ENCODE measurements at places on chromosomes 13 and 19.

DNA sequence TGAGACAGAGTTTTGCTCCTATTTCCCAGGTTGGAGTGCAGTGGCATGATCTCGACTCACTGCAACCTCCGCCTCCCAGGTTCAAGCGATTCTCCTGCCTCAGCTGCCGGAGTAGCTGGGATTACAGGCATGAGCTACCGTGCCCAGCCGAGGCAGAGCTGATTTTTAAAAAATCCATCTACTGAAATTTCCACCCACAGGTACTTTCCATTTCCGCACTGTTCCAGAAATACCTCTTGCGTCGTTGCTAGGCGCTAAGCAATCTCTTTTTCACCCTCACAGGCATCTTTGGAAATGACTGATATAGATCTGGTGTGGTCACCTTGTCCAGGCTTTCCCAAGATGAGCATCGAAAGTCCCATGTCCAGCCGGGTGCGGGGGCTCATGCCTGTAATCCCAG is 9.4 kb downstream of the TMEM38A start:
- no peak for DNase-seq

GRCh38 chr19:50414864-50415660 is 3.7 kb upstream of the SPIB start:
- DNase-seq: peak; percentile 82

DNA sequence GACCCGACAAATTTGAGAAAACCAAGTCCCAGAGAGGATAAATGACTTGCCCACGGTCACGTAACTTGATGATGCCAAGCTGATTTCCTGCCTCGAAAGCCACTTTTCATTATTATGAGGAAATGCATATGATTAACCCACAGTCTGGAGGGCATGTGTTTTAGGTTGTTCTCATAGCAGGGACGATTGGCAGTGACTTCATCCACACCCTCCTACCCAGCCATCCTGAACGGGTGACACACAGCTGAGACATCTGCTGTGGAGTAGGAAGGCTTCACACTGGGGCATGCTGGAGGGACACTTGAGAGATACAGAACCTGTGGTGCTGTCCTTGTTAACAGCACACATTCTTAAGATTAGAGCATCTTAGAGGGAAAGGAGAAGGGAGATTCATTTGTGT is 65.4 kb upstream of the WDFY2 start:
- peak; percentile 86 for DNase-seq

DNA sequence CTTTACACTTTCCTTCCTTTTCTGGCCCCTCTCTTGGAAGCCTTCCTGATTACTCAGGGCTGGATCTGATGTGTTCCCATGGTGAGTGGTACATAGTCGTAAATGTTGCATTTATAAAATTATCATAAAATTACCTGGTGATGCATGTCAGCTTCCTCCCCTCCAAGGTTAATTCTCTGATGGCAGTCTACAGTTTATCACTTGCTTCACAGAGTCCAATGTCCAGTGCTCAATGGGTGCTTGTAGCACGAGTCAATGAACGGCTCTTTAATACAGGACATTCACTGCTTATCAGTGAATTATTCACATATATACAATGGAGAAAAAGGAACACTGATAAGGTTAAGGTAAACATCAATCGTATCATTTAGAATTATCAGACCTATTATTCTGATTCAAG is 27.0 kb upstream of the OXGR1 start:
- DNase-seq: no peak

- no peak for DNase-seq
These were observed 49.7 kb downstream of the CRTC1 start for GRCh38 chr19:18733196-18733647.

DNA sequence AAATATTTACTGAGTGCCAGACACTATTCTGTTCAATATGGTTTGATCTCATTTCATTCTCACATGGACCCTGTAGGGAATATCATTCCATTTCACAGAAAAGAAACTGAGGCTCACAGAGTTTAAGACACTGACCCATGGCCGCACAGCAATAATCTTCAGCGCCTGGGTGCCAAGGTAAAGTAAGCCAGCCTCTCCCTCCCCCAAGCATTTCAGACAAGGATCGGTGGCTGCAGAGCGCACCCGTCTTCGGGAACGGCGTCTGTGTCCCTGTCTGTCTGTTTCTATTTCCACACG is 4.3 kb upstream of the PDE4A start:
- DNase-seq: no peak

DNA sequence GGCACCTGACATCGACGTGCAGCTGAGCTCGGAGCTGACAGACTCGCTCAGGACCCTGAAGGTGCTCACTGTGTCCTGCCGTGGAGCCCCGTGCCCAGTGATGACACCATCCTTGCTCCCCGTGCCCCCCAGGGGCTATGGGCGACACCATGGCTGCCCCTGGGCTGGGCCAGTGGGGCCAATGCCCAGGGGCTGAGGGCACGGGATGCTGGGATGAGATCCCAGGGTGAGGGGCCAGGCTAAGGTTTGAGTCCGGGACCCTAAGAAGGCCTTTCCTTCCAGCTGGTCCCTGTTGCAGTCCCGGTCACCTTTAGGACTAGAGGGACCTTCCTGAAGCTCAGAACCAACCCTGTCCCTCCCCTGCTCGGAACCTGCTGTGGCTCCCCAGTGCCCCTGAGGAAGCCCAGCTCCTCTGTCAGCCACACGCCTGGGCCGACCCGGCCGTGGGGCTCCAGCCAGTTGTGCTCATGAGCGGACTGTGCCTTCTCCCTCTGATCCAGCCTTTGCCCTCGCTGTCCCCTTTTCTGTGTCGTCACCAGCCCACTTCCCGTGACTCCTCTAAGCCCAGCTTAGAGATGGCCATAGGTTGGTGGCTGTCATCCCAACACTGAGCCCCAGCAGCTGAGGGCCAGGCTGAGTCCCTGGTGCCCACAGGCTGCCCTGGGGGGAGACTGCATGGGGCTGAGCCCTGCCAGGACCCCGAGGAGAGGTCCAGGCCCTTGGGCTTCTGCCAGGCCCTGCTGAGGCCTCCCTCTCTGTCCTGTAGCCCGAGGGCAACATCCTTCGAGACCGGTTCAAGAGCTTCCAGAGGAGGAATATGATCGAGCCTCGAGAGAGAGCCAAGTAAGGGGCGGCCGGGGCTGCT is 10.6 kb downstream of the NOP53 start:
- no peak for DNase-seq

DNA sequence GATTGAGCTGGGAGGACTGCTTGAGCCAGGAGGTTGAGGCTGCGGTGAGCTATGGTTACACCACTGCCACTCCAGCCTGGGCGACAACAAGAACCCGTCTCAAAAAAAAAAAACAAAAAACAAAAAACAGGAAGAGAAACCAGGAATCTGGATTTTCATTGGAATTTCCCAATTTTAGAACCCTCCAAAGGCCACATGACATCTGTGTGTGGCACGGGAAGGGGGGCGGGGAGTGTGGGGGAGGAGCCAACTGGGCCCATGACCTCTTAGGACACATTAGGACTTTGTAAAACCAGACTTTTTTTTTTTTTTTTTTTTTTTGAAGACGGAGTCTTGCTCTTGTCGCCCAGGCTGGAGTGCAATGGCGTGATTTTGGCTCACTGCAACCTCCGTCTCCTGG is 21.2 kb upstream of the MYDGF start:
- peak; percentile 93 for DNase-seq

DNA sequence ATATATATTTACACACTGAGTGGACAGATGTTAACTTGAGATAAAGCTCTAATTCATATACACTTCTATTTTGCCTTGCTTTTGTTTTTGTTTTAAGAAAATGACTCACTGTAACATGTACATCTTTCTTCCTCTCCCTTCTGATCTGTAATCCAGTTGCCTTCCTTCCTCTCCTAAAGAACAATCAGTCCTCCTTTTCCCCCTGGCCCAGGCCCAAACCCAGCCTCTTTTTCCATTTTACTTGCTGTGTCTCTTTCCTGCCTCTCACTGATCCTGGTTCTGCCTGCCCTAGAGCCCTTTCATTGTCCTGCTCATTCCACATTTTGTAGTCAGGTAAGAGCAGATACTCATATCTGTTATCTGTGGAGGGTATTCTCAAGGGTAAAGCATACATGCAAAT is 50.8 kb downstream of the ZAR1L start:
- DNase-seq: no peak

DNA sequence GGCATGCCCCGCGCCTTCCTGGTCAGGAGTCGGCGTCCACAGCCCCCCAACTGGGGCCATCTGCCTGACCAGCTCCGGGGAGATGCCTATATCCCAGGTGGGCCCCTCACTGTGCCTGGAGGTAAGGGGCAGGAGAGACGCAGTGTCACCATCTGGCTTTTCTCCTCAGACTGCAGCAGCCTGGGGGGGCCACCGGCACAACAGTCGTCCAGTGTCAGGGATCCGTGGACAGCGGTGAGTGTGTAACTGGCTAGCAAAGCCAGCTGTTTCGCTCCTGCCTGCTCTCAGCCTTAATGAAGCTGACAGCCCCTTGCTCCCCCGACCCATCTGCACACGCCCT is 227 bp downstream of the OVOL3 start:
- DNase-seq: no peak

DNA sequence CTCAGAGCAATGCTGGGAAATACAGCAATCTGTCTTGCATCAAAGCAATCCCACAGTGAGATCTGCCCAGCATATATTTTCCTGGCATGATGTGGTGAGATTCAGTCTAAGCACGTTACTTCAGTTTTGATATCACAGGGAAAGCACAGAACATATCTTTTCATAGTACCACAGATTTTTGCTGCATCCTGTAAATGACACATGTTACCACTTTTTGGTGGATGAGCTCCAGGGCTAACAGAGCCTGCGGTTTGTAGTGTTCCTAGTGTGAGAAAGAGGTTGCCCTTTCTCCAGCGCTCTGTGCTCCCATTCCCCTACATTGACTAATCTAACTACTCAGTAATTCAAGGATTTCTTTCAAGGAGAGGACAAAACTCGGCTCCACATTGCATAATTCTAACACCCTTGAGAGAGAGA is 409.0 kb downstream of the GPC6 start:
- DNase-seq: no peak

- no peak for DNase-seq
These were observed 4.3 kb upstream of the NAXD start for GRCh38 chr13:110610955-110611595.

DNA sequence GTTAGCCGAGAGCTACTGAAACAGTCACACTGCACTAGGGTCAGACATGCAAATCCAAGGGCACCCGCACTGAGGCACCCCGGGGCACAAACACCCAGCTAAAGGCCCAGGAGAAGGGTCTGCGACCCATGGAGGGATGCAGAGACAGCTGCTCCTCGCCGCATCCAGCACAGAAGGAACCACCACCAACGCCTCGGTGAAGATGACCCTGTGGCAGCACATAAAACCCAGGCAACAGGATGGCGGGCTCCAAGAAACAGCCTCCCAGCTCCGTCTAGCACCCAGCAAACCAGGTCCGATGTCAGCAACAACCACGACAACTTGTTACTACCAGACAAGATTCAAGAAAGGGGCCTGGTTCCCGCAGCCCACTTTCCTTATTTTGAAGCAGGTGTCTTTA is 82.1 kb downstream of the STK24 start:
- no peak for DNase-seq

DNA sequence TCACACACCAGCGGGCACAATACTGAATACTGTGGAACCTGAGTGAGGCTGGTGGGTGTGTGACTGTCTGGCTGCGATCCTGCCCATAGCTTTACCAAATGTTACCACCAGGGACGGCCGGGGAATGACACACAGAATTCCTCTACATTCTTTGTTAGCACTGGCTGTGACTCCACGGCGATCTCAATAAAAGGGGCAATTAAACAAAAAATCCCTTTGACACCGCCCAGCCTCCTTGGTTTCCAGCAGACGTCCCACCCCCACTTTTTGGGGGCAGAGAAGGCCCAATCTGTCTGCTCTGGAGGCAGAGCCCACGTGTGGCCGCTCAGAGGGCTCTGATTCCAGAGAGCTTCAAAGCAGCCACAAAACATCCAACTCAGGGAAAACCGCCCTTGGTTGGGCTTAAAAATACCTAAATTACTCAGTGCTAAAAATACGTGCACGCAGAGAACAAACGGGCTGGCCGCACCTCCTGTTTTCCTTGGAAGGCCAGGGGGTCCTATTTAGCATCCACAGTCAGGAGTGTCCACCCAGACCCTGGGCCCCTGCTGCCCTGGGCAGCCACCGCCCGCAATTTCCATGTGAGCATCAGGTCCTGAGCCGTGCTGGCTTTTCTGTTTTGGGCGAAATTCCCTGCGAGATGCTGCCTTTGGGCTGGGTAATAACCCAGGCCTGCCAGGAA is 47.8 kb downstream of the GADD45B start:
- no peak for DNase-seq

GRCh38 chr13:26372747-26373146 is 118.8 kb downstream of the CDK8 start:
- no peak for DNase-seq

DNA sequence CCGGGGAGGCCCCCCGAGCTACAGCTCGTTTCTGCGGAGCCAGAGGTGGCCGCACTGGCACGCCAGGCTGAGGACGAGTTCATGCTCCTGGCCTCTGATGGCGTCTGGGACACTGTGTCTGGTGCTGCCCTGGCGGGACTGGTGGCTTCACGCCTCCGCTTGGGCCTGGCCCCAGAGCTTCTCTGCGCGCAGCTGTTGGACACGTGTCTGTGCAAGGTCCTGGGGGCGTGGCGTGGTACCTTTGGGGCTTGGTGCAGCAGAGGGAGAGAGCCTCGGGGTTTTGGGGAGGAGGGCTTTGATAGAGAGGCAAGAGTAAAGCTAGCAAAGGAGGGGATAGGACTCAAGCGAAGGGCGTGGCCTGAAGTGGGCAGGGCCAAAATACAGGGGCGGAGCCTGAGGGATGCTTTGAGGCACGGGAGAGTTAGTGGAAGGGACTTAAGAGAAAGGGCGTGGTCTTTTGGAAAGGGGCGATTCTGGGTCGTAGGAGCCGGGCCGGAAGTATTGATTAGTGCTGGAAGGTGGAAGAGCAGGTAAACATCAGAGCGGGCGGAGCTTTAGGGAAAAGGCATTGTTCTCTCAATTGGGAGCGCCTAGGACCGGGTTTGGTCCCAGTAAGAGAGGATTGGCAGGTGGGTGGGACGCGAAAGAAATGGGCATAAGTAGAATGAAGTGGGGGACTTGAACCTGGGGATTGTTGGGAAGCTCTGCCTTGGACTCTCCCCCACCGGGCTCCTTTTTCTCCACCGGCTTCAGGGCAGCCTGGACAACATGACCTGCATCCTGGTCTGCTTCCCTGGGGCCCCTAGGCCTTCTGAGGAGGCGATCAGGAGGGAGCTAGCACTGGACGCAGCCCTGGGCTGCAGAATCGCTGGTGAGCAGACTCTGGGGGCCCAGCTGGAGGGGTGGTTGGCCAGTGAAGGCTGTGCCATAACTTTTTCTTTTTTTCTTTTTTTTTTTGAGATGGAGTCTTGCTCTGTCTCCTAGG is 1.2 kb downstream of the PPM1N start:
- peak; percentile 45 for DNase-seq

DNA sequence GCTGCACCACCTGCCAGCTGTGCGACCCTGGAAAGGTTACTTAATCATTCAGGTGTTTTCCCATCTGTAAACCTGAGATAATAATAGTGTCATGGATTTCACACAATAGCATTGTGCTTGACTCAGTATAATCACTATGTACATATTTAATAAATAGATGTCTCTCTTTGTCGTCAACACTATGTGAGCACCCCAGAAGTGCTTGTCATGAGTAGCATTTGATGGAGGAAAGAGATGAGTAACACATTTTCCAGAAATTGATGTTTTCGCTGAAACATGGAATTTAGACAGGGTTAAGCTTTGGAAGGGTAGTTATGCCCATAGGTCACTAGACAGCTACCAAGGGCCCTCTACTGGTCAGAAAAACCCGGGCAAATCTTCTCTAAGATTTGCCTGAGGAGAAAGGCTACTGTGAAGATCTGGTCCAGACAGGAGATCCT is 9.5 kb upstream of the MBNL2 start:
- DNase-seq: peak; percentile 23
